A549 (cell line): ENCODE measurements at places on chromosomes 2 and 18. TPM values are rescaled to one million over a fixed set of nuclear protein-coding genes. Genes with fewer than 3 reads are reported as not detected.

DNA sequence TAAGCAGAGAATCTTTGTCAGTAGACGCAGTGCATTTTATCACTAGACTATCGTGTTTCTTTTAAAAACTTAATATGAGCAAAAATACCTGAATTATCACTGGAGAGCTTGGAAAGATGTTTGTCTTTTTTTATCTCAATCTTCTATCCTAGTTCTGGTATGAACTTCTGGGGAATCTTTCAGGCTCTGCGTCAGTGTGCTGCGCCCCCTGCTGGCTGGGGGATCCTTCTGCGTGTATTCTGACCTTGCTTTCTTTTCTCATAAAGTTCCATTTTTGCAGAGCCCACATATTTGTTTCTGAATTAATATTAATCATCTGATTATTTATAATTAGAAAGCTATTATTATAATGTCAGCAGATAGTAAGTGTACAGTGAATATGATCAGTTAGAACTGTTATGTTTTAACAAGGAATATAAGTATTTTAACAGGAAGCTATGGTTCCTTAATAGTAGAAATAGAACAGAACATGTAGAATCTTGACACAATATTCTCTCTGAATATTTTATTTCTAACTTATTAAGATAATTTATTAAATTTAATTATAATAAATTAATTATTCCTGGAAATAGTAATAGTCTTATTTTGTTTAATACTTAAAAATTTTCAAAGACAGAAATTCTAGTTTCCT, 945.0 kb upstream of the CRIM1 start:
- DNase-seq: peak; percentile 61

TMEM163 gene
- 0.07 TPM in 1 of 3 replicates, not detected in the others for polyA plus RNA-seq

ZBTB14 gene
- 5.8 to 7.3 TPM (median 7.1 TPM) in 3 replicates for polyA plus RNA-seq

ZBTB7C gene
- 0.04 to 0.24 TPM (median 0.10 TPM) in 3 replicates for polyA plus RNA-seq
